ENCODE measurements at places on chromosomes 16 and 17.

DNA sequence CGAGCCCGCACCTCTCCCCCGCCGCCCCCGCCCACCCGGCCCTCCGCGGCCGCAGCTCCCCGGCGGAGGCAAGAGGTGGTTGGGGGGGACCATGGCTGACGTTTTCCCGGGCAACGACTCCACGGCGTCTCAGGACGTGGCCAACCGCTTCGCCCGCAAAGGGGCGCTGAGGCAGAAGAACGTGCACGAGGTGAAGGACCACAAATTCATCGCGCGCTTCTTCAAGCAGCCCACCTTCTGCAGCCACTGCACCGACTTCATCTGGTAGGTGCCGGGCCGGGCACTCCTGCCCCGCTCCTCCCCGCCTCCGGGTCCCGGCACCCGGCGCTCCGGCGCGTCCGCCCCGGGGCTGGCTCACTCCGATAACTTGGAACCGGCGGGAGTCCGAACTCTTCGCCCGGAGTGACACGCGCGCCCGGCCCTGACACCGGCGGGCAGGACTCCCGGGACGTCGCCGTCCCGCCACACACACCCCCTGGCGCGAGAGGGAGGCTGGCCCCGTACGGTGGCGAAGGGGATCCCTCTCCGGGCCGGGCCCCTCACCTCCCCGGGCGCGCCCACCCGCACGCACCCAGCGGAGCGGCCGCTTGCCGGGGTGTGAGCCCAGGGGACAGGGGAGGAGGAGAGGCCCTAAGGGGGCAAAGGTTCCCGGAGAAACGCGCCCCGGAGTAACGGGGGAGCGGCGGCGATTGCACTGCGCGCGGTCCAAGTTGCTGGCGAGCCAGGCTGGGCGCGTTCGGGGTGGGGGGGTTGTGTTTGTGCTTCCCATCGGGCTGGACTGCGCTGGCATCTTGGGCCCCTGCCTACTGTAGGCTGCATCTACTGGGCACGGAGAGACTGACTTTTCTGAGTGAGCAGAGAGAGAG lies 581 bp downstream of the PRKCA start:
- peak; percentile 37 for DNase-seq

GRCh38 chr17:29933379-29933778 lies 3.4 kb upstream of the SSH2 start:
- peak; percentile 5 for DNase-seq

DNA sequence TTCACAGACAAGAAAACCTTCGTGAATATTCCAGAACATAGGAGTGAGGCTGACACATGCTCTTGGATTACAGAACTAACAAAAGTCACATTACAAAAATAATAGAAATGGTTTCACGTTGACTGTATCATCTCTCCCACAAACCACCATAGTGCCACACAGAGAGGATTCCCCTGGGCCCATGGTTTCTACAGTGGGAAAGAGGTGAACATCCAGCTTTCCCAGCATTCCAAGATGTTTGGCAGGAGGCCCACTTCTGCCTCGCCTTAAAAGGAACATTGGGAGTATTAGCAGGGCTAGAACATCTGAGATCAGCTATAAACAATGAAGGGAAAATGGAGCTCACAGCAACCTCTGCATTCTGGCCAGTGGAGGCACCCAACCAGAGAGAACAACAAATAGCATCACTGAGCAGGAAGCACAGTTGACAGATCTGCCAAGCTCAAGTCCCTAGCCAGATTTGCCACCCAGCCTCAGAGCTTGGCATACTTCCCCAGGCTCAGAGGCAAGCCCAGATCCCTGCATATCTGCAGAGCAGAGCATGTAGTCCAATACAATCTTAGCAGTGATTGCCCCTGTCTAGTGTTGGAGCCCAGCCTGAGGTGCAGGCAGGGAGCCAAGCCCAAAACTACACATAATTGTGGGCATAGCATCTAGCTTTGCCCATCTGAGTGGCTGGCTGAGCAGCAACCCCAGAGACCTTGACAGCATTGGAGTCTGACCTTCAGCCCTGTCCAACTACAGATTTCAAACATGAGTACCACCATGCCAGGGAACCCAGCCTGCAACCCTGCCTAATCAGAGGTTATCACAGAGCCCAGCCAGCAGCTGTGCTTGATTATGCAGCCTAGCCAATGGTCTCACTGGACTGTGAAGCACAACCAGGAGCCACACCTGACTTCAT lies 260.4 kb downstream of the CEP112 start:
- no peak for DNase-seq

DNA sequence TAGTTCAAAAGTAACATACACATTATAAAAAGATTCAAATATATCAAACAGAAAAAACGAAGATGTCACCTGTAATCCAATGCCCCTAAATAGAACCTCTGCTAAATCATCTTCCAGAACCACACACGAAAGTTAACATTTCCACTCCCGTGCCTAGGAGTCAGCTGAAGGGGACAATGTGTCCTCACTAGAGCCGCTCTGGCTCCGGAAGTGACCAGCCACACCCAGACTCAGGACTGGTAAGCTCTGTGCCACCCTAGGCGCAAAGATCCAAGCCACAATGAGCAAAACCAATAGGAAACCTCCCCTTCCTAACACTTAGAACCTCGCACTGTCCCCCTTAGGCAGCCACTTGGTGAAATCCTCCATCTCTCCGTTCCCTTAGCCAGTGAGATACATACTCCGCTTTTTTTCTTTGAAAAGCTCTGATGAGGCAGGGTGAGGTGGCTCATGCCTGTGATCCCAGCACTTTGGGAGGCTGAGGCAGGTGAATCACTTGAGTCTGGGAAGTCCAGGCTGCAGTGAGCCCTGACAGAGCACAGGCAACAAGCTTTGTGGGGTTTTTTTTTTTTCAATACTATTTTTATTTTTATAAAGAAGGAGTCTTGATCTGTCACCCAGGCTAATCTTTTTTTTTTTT lies 11.8 kb downstream of the CTRB1 start:
- DNase-seq, result no peak

DNA sequence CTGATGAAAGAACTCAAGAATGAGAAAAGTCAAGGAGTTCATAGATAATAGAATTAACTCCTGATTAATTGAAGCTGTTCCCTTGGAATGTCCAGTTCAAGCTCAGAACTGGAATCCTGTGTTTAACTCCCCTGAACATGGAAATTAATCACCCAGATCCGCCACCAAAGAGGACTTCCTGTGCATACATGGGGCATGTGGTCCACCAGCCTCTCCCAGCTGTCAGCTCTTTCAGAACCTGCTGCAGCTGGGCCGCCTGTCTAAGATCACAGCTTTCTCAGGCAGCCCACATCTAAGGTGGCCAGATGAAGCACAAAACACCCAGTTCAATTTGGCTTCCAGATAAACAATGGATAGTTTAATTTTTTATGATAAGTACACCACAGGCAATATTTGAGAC lies 203.7 kb upstream of the COX10 start:
- no peak for DNase-seq

DNA sequence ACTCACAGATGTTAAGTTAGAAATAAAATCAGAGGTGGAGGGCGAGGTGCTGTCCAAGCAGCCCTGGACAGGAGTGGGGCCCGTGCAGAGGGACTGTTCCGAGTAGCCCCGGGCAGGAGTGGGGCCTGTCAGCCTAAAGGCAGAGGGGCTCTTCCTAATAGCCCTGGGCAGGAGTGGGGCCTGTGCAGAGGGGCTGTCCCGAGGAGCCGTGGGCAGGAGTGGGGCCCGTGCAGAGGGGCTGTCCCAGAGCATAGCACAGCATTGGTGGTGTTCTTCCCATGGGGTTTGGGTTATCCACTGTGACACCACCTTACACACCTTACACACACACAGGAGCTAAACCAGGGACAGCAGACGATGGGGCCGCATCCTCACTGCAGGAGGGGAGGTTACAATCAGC lies 10.4 kb downstream of the CEP131 start:
- no peak for DNase-seq

DNA sequence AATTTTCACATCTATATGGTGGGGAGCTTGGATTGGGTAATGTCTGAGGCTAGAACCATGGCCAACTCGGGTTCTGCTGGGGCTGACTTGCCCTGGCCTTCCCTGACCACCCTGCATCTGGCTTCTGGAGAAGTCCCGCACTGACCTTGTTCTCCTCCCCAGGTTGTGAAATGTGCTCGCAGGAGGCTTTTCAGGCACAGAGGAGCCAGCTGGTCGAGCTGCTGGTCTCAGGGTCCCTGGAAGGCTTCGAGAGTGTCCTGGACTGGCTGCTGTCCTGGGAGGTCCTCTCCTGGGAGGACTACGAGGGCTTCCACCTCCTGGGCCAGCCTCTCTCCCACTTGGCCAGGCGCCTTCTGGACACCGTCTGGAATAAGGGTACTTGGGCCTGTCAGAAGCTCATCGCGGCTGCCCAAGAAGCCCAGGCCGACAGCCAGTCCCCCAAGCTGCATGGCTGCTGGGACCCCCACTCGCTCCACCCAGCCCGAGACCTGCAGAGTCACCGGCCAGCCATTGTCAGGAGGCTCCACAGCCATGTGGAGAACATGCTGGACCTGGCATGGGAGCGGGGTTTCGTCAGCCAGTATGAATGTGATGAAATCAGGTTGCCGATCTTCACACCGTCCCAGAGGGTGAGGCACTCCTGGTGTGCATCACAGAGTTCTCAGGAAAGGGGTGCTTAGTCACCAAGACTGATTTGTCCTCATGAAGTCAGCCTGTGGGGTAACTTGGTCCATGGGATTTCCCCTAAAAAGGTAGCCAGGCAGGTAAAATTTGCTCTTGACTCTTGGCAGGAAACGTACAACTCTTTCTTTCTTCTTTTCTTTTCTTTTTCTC lies 6.1 kb downstream of the NOD2 start:
- DNase-seq, result no peak

- DNase-seq, result no peak
These were observed 1.7 kb downstream of the CTDNEP1 start for GRCh38 chr17:7249830-7250229.

GRCh38 chr16:87702325-87702811 lies 63.4 kb downstream of the KLHDC4 start:
- peak; percentile 65 for DNase-seq

GRCh38 chr16:14100825-14101224 lies 29.7 kb downstream of the MRTFB start:
- DNase-seq, result no peak

- DNase-seq, result no peak
These were observed 28.2 kb downstream of the NEUROD2 start for GRCh38 chr17:39579318-39580081.

DNA sequence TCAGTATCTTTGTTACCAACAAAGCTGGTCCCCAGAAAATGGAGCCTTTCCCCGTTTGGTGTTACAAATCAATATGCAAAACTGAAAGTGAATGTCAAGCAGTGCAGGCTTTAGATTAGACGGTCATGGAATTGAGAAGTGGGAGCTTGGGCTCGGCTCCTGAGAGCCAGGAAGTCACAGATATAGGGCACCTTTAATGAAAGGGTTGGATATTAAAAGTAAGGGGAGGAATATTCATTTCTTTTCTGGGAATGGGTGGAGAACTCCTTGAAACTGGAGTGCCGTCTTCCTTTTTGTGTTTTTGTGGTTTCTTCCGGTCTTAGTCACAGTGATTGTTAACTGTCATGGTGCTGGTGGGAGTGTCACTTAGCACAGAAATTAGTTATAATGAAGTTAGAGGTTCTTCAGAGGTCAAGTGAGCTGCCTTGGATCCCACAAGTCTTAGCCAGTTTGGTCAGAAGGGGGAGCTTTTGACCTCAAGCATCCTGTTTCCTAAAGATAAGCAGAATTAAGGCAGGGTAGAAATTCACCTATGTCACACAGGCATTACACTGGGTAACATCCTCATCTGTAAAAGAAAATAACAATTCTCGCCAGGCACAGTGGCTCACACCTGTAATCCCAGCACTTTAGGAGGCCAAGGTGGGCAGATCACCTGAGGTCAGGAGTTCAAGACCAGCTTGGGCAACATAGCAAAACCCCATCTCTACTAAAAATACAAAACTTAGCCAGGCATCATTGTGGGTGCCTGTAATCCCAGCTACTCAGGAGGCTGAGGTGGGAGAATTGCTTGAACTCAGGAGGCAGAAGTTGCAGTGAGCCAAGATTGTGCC lies 9.6 kb upstream of the EIF1 start:
- DNase-seq, result no peak

DNA sequence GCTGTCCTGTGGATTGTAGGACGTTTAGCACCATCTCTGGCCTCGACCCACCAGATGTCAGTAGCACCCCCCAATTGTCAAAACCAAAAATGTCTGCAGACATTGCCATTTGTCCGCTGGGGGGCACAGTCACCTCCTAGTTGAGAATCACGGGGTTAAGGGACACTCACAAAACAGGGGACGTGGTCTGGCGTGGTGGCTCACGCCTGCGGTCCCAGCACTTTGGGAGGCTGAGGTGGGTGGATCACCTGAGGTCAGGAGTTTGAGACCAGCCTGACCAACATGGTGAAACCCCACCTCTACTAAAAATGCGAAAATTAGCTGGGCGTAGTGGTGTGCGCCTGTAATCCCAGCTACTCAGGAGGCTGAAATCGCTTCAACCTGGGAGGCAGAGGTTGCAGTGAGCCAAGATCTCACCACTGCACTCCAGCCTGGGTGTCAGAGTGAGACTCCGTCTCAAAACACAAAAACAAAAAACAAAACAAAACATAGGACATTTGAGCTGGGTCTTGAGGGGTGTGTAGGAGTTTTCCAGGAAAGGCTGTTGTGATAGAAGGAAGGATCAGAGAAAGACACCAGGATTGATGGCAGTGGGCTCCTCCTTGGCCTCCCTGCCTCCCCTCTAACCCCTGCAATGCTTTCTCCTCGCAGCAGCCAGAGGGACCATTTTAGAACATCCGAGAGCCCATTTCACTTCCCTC lies 171.8 kb upstream of the GSE1 start:
- no peak for DNase-seq

- peak; percentile 42 for DNase-seq
These were observed 1.0 kb upstream of the HOXB13 start for GRCh38 chr17:48729335-48730239.

- no peak for DNase-seq
These were observed 229.9 kb upstream of the SDK2 start for GRCh38 chr17:73874008-73874720.

- no peak for DNase-seq
These were observed 4.1 kb upstream of the SLC5A10 start for GRCh38 chr17:18947866-18948265.

GRCh38 chr17:30388321-30389179 lies 9.8 kb downstream of the CPD start:
- no peak for DNase-seq

DNA sequence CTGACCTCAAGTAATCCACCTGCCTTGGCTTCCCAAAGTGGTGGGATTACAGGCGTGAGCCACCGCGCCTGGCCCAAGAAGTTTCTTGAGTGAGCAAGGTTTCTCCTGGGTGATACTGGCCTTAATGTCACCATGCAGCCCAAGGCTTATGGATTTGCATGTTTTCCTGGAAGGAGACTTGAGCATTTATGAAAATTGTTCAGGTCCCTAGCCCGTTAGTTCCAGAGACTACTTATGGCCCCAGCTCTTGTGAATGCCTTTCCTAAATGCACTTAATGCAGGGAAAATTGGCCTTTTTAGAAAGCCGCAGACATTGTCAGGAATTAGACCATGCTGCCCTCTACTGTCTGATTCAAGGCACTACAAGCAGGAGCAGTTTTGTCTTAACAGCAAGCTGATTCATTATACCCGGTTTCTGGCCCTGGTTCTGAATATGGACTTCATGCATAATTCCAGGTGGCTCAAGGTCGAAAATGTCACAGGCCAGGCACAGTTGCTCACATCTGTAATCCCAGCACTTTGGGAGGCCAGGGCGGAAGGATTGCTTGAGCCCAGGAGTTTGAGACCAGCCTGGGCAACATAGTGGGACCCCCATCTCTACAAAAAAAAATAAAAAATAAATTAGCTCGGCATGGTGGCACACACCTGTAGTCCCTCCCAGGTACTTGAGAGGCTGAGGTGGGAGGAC lies 91.3 kb downstream of the SNX29 start:
- DNase-seq, result peak; percentile 75

- DNase-seq, result no peak
These were observed 827.6 kb upstream of the CA10 start for GRCh38 chr17:52986056-52986662.

GRCh38 chr16:81703177-81704155 lies 75.6 kb upstream of the PLCG2 start:
- DNase-seq, result no peak

All from HEK293T (cell line).